ENCODE measurements at places on chromosomes 1 and 21.
A peak's percentile ranks its signal among the peaks of the same experiment; 100 is the strongest.

DNA sequence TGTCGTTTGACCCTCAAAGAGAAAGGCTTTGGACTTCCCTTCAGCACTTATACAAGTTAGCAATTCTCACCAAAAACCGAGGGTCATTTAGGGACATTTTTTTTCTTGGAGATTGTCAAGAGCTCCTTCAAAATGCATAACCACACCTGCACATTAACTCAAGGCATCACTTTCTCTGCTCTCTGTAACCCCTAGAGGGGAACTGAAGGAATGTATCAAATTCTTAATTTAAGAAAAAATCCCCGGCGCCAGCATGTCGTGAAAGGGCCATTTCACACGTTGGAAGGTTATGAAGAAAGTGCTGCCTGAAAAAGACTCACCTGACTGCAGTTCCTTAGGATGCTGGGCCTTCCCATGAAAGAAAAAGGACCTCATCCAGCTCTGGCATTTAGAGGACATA, 131.6 kb upstream of the ZC3H12A start:
- peak; percentile 1 for DNase-seq

DNA sequence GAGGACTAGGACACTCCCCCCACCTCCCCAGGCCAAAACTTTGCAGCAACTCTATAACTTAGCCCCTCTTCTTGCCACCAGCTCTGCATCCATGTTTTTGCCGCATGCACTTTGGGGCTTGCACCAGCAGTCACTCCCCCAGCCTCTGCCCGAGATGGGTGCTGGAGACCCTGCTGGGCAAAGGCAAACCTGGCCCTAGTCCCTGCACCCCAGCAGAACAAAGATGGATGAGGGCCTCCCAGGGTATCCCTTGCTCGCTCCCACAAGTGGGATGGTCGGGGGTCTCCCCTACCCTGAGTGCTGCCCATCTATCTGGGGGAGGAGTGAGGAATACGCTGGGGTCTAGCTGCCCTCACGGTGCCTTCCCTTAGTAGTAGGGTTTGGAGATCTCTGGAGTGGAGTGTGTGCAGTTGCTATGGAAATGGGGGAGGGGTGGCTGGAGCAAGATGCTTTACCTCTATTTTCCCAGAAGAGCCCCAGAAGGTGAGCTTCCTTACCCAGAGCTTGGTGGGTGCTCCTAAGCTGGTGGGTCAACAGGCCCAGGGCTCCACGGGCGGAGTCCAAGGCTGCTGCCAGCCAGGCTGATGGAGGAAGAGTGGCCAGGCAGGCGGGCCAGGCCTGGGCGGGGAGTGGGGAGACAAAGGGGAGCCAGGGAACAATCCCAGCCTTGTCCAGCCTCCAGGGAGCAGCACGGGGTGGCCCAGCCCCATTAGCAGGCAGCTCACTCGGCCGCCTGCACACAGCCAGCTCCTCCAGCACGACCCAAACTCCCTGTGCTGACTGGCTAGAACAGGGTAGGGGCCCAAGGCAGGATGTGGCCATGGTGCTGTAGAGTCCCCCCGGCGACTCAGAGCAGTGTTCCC, at the start of gene PAQR6:
Gene PAQR6, minus strand, starts transcription at position 597 of the 863 bp plus-strand sequence. CDS start 1,325 bp downstream, outside the sequence.
- DNase-seq: peak; percentile 18

DNA sequence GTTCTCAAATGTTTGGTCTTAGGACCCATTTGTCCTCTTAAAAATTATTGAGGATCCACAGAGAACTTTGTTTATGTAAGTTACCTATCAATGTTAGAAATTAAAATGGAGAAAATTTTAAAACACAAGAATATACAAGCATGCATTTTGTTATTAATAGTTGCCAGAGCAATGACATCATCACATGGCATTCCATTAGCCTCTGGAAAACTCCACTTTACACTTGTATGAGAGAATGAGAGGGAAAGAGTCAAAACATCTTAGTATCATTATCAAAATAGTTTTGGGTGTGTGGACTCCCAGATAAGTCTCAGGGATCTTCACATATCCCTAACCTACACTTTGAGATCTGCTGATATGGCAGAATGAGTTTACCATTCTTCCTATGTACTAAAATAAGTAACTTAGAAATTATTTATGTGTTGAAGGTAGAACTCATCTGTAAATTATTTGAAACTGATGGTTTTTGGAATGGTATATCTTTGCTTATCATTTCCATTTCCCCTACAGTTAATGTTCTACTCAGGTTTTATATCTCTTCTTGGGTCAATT, 48.8 kb downstream of the RNF220 start:
- DNase-seq: no peak

DNA sequence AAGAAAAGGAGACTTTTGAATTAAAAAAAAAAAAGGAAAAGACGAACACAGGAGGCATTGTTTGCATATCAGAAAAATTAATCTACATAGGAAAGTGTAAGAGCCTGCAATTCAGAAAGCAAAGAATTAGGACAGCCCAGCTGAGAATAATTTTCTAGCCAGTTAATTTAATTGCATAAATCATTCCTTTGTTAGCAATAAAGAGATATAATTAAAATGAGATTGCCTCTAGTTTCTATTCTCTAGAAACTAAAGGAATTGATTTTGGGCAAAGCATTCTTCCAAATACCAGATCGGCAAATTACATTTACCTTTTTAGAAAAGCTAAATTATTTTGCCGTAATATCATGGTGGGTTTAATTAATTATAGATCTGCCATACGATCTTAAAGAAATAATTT, 46.0 kb downstream of the NUF2 start:
- DNase-seq: no peak

DNA sequence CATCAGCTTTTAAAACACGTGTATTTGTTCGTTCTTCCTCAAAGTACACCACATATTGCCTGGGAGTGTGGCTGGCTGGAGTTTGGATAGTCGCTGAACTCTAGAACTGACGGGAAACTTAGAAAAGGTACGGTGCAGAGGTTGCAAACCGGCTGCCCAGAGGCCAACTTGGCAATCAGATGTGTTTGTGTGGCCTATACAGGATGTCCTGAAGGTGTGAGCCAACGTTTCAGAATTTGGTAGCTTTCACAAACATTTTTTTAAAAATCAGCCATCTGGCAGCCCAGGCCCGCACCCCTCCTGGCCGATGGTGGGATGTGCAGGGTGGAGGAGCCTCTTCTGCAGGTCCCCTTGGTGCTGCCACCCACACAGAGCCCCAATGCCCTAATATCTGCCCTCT, 73.6 kb upstream of the SLC25A33 start:
- DNase-seq: no peak

GRCh38 chr1:85579622-85580021, 939 bp upstream of the CCN1 start:
- DNase-seq: peak; percentile 79

DNA sequence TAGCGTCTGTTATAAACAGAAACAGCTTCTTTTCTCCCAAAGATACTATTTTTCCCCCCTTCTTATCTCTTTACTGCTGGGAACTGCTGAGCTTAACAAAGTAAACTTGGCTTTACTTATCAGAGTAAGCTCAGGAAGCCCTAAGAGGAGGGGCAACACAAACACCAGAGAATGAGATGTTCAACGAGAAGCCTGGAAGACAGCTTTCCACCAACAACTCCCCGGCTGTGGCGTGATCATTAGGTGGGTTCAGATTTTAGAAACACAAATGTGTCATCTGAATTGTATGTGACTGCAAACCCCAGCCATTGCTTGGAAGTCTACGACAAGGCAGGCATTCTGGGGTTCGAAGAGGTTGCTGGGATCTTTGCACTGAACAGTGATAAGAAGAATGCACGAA, 181.2 kb upstream of the ESRRG start:
- DNase-seq: no peak

DNA sequence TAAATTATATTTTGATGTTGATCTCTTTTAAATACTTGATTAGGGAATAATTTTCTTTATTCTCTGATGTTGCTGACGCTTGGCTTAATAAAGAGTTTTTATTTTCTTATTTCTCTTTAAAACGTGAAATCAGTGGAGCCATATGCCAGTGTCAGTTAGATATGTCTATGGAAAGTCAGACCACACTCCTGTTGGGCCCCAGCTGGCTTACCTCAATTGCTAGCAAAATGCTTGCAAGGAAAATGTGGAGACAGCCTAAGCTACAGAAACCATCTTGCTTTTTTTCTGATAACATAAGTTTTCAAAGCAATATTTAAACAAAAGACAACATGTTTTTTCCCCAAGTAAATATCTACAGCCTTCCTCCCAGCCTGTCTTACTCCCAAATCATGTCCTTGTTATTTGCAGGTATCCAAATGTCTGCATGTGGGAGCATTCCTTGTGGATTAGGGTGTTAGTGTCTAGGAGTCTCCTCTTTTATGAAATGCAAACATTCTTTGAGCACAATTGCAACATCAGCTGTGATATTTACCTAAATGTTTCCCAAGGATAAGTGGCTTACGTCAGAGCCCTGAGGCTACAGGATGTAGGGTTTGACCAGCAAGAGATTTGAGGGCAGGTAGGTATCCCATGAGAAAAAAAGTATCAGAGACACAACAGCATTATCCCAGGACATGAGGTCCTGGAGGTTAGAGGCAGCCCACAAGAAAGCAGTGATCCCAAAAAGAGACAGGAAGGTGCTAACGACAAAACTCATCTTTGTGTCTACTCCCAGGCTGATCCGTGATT, 117.2 kb upstream of the KCNJ15 start:
- peak; percentile 80 for DNase-seq

DNA sequence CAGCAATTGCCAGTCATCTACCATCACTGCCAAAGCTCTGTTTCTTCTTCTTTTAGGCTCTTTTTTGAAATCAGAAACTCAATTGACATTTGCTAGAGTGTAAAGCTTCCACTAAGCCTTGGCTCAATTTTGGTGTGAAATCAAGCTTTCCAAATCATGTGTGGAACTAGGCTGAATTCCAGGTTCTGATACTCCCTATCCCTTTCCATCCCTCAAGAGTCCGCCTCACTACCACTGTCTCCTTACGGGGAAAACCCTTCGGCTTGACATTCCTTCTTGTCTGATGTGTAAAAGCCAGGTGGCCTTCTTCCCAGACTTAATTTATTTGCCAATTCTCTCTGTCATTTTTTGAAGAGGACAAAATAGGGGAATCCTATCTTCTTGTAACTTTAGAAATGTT, 47.2 kb upstream of the PRMT6 start:
- no peak for DNase-seq

GRCh38 chr1:36675106-36675505, 192.4 kb upstream of the CSF3R start:
- no peak for DNase-seq

DNA sequence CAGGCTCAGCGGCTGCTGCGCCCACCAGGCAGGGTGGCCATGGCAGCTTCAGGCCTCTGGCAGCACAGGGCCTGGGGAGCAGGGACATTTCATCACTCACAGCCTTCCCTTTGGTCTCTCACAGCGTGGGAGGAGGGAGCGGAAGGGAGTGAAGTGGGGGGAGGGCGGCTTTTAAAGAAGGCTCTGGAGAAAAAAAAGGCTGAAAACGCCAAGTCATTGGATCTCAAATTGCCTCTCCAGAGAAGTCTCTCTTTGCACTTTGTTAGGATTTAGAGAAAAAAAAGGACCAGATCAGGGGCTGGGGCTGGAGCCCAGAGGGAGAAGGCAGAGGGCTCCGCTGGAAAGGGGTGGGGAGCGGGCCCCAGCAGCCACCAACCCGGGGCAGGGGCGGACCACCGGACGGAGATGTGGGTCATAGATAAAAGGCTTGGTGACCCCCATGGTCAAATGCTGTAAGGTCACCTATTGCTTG, 209.9 kb downstream of the GRIK3 start:
- DNase-seq: no peak

DNA sequence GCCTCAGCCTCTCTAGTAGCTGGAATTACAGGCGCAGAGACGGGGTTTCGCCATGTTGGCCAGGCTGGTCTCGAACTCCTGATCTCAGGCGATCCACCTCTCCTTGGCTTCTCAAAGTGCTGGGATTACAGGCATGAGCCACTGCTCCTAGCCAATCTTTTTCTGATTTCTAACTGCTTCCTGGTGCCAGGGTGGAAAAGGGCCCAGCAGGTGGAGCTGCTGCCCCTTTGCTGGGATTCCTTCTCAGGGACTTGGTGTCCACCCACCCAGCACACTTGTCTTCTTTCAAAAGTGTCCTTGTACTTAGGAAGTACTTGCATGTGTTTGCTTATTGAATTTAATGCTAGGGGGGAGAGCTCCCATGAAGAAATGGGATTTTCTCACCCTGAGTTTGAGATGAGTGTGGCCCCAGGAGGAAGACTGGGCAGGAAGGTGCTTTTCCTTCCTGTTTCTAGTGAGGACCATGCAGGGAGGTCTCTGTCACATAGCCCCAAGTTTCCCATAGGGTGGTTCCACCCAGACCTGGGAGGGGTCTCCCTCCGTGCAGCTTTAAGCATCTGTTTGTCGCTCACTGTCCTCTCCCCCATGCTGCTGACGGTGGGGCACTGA, 14.2 kb downstream of the UTP11 start:
- DNase-seq: peak; percentile 67

GRCh38 chr21:16046656-16047330, 317.0 kb downstream of the USP25 start:
- DNase-seq: peak; percentile 80

- no peak for DNase-seq
Measured at GRCh38 chr1:14263671-14264070, 334.8 kb upstream of the KAZN start.

DNA sequence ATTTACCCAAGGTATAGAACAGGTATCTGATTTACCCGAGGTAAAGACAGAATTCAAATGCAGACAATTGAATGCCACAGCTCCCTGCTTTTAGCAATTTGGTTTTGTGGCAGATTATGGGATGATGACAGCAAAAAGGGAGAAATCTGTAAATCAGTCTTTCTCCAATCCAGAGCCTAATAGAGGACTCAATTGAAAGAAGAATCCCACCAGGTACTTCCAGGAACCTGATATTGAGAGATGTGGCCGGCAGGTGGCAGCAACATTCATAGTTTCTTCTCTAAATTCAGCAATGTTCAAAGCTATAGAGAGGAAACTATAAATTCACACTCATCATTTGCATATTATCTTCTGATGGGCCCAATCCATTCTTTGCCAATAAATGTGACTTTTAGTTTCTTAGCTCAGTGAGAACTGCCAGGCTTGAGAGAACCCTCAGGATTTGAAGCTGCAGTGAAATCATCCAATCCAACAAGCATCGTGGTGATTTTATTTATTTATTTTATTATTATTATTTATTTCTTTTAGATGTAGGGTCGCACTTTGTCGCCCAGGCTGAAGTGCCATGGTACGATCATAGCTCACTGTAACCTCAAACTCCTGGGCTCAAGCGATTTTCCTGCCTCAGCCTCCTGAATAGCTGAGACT, 9.8 kb upstream of the PHACTR4 start:
- peak; percentile 76 for DNase-seq

DNA sequence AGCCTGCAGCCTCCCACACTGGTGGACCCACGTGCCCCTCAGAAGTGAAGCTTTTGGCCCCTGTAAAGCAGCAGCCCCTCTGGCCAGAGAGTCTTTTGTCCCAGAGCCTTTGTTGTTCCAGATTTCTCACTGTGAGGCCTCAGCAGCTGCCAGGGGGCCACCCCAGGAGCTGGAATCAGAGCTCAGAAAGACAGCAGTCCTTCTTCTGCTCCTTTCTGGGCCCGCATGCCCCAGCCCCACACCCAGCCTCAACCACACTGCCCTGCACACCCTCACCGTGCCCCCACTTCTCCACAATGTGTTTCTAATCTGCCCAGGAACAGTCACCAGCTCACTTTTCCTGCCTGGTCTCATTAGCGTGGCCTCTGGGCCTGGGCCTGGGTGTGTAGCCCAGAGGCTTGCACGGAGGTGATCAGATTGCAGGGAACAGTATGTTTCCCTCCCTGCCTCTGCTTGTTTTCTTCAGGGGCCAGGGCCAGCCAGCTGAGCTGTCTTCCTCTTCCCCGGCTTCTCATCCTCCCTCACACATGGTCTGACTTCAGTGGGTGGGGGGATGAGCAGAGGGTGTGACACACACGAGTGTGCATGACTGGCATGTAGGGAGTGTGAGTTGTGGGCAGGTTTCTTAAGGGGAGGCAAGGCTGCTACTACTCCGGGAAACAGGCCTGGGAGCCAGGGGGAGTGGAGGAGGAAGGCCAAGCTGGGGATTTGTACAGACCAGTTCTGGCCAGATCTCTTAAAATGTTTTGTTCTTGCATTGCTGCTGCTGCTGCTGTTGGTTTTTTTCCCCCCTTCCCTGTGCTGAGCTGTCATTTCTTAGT, 82.5 kb upstream of the ZNF648 start:
- DNase-seq: no peak

Measured in ELR (cell line).